Astrocyte (in vitro differentiated cells and primary cell): ENCODE measurements at places on chromosomes 5 and 9. TPM values are rescaled to one million over a fixed set of nuclear protein-coding genes. Genes with fewer than 3 reads are reported as not detected.

GRCh38 chr9:97900103-97900737 is 22.1 kb downstream of the TRMO start:
- no peak overlapping the region for H3K27ac ChIP-seq
- DNase-seq: peak; percentile 72
- no peaks in the 10 kb centered on the region for H3K36me3 ChIP-seq
- H3K4me1 ChIP-seq: peaks cover 7% of the 10 kb centered on the region
- no peaks in the 10 kb centered on the region for H3K27me3 ChIP-seq

The FOXD4 gene
- 0.31 and 0.45 TPM in 2 replicates for total RNA-seq

- peak; percentile 94 for DNase-seq
- no peak overlapping the region for H3K4me3 ChIP-seq
- H3K27me3 ChIP-seq: no peaks in the 10 kb centered on the region
- H3K36me3 ChIP-seq: no peaks in the 10 kb centered on the region
- no peak overlapping the region for H3K27ac ChIP-seq
Measured at GRCh38 chr9:13485068-13485596, 205.6 kb upstream of the MPDZ start.

GRCh38 chr9:22055090-22055489 is 46.0 kb upstream of the CDKN2B start:
- H3K4me1 ChIP-seq: peaks cover 30% of the 10 kb centered on the region
- H3K27ac ChIP-seq: peak overlapping the region; percentile 72
- H3K36me3 ChIP-seq: peaks cover 3% of the 10 kb centered on the region
- DNase-seq: no peak
- no peak overlapping the region for H3K4me3 ChIP-seq
- H3K27me3 ChIP-seq: no peaks in the 10 kb centered on the region

- no peaks in the 10 kb centered on the region for H3K4me1 ChIP-seq
- H3K27me3 ChIP-seq: no peaks in the 10 kb centered on the region
- no peak for DNase-seq
- no peak overlapping the region for H3K27ac ChIP-seq
- no peak overlapping the region for H3K4me3 ChIP-seq
Measured at GRCh38 chr5:153569036-153569435, 78.6 kb downstream of the GRIA1 start.
